ENCODE measurements at places on chromosomes 7 and 10. TPM values are rescaled to one million over a fixed set of nuclear protein-coding genes. Genes with fewer than 3 reads are reported as not detected.

DNA sequence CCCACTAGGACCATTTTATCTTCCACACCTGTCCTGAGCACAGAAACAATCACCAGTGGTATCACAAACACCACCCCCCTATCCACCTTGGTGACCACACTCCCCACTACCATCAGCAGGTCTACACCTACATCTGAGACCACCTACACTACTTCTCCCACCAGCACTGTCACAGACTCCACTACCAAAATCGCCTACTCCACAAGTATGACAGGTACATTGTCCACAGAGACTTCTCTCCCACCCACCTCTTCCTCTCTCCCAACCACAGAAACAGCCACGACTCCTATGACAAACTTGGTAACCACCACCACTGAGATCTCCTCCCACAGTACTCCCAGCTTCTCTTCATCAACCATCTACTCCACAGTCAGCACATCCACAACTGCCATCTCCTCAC, 3.3 kb downstream of the MUC3A start:
- H3K4me3 ChIP-seq: no peak overlapping the region
- H3K27ac ChIP-seq: no peak overlapping the region
- no peaks in the 10 kb centered on the region for H3K27me3 ChIP-seq
- no peaks in the 10 kb centered on the region for H3K4me1 ChIP-seq

DNA sequence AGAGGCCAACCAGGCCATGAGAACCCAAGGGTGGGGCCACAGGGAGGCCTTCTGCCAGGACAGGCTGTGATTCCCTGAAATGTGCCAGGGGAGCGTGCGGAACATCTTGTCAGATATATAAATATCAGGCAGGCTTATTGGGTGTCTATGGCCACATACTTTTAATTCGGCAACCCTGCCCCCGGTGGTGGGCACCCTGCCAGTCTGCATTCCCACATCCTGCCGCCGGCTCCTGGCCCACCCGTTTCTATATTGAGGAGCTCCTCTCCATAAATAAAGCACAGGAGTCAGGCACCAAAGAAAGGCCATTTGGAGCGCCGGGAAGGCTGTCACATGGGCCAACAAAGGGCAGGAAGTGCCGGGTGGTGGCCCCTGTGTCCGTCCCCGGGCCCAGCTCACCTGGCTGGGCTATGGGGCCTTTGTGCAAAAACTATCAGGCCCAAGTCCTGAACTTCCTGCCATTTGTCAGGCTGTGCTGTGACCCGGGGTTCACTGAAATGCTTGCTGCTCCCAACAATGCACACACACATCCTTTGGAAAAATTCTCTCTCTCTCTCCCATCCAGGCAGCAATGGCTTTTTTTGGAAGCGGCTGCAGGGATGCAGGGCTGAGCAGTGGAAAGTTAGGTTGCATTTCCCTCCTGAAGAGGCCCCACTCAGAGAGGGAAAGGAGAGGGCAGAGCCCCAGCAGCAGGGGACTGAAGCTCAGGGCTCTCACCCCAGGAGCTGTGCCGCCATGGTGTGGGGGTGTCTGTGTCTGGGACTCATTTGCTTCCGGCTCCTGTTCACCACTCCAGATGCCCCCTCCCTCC, 25.0 kb upstream of the PODXL start:
- H3K27me3 ChIP-seq: no peaks in the 10 kb centered on the region
- H3K27ac ChIP-seq: no peak overlapping the region
- no peaks in the 10 kb centered on the region for H3K36me3 ChIP-seq
- H3K4me3 ChIP-seq: no peak overlapping the region
- DNase-seq: peak; percentile 42

DNA sequence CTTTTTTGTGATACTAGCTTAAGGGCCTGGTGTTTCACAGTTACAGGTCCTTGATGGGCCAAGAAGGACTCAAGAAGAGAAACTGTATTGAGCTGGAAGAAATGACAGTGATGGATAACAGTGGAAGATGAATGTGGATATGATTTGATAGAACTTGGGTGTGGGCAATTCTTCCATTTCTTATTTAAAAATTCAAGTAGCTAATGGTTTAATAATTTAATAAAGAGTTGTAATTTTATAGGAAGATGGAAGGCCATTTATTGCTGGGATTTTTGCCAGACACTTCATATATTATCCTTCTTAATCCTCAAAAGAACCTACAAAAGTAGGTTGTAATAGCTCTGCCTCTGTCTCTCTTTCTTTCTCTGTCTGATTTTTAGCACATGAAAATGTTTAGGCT, 21.3 kb upstream of the AKR1B1 start:
- no peak overlapping the region for H3K27ac ChIP-seq
- H3K27me3 ChIP-seq: no peaks in the 10 kb centered on the region
- DNase-seq: no peak

DNA sequence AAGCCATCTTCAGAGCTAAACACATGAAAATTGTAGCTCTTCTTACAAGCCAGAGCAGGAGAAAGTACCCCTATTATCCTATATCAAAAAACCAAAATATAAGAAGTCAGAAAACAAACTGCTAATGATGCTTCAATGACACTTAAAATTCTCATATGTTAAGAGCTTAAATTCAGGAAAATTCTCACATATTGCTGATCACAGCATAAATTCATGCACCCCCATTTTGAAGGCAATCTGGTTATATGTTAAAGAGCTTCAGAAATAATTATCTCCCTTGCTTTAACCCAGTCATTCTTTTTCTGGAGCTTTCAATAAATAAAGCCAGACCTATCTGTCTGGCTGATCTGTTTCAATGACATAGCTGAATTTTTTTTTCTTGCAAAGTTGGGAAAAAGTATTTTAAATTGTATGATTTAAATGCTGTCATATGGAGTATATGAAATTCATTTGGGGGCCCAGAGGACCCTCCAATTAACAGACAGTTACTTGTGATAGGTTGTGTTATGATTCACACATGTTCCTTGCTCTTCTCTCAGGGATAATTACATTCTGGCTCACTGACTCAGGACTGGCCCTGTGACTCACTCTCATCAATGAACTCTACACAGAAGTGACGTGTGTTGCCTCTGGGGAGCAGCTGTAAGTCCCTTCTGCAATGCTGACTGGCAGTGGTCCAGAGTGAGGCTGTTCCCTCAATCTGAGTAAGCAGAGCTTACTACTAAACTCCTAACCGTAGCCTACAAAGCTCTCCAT, 85.2 kb downstream of the HGF start:
- H3K36me3 ChIP-seq: no peaks in the 10 kb centered on the region
- no peak overlapping the region for H3K27ac ChIP-seq
- H3K4me3 ChIP-seq: no peak overlapping the region
- no peaks in the 10 kb centered on the region for H3K27me3 ChIP-seq

DNA sequence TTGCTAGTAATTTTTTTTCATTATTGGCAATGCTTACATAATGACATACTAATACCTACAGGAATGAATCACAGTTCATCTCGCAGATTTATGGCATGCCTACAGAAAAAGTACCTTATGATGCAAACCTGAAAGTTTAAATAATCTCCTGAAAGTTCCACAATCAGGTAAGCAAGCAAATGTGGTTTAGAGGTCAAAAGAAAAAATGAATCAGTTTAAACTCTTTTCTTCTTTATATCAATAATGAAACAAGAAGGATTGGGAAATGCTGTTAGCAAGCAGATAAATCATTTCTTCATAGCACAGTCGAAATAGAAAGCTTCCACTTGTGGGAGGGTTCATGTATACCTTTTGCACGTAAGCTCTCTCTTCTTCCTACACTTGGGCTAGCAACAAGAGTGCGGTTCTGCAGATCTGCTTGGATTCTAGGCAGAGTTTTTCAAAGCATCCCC, 53.7 kb upstream of the MTPN start:
- DNase-seq: no peak
- H3K36me3 ChIP-seq: no peaks in the 10 kb centered on the region
- H3K4me1 ChIP-seq: no peaks in the 10 kb centered on the region
- H3K27ac ChIP-seq: no peak overlapping the region
- no peaks in the 10 kb centered on the region for H3K27me3 ChIP-seq
- no peak overlapping the region for H3K4me3 ChIP-seq

DNA sequence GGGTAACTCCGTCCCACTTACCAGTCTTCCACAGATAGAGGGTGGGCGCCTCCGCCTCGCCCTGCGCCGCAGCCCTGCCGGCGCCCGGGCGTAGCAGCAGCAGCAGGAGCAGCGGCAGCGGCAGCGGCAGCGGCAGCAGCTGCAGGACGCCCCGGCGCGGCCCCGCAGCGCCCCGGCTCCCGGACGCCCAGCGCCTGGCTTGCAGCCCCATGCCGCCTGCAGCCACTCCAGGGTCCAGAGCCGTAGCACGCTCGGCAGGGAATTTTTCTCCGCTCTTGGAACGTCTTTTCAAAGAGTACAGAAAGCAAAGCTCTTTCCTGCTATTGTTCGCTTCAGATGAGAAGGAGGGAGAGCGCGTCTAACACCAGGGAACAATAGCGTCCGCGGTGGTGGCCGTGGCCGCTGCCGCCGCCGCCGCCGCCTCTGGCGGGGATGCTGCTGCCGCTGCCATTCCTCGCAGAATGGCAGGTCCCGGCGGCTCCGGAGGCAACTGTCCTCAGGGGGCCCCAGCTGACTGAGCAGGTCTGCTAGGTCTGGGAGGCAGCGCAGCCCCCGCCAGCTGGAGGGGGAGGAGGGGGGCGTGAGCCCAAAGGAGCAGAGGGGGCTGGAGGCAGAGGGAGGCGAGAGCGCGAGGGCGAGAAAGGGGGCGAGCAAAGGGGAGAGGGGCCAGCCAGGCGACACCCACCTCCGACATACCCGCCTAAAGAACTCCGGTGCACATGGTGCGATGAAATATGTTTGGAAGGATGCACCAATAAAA, at the start of gene THSD7A:
Gene THSD7A, minus strand, starts transcription at position 463 of the 760 bp plus-strand sequence. Its CDS starts 252 bp downstream, at position 211.
- H3K27ac ChIP-seq: peak within 1 kb of the TSS; percentile 41
- H3K27me3 ChIP-seq: no peaks in the 10 kb centered on the region
- H3K36me3 ChIP-seq: no peaks in the 10 kb centered on the region
- H3K4me3 ChIP-seq: peak within 1 kb of the TSS; percentile 24
- peaks cover 16% of the 10 kb centered on the region for H3K4me1 ChIP-seq

DNA sequence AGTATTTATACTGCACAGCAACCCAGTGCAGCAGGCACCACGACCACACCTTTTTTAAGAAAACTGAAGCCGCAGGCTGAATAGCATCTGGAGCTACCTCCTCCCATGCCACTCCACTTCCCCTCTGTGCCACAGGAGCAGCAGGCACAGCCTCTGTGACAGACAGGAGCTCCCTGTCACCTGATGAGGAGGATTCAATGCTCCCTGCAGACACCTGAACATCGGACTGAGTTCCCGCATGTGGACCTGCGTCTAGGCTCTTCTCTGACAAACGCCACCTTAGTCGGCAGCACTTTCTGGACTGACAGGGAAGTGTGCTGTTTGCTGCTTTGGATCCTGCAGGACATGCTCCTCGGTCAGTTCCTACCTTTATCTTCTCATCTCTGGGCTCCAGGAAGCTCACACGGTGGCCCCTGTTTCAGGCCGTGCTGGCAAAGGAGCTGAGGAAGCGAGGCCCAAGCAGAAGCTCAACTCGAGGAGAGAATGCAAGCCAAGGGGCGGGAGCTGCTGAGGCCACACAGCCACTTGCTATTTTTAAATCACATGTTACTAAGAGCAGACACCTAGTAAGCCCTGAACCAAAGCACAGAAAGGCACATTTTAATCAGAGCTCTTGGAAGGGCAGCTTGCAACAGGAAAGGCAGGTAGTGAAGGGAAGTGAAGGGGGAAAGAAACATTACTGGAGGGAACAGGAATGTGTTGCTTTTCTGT, 56.6 kb downstream of the VOPP1 start:
- no peak overlapping the region for H3K4me3 ChIP-seq
- no peaks in the 10 kb centered on the region for H3K27me3 ChIP-seq
- H3K27ac ChIP-seq: no peak overlapping the region
- H3K36me3 ChIP-seq: peaks cover 2% of the 10 kb centered on the region
- no peak for DNase-seq

- peaks cover 44% of the 10 kb centered on the region for H3K4me1 ChIP-seq
- peak overlapping the region; percentile 86 for H3K27ac ChIP-seq
- no peaks in the 10 kb centered on the region for H3K36me3 ChIP-seq
- H3K27me3 ChIP-seq: no peaks in the 10 kb centered on the region
- H3K4me3 ChIP-seq: no peak overlapping the region
- DNase-seq: no peak
Observed at GRCh38 chr10:95291365-95292039, 699 bp upstream of the PDLIM1 start.

DNA sequence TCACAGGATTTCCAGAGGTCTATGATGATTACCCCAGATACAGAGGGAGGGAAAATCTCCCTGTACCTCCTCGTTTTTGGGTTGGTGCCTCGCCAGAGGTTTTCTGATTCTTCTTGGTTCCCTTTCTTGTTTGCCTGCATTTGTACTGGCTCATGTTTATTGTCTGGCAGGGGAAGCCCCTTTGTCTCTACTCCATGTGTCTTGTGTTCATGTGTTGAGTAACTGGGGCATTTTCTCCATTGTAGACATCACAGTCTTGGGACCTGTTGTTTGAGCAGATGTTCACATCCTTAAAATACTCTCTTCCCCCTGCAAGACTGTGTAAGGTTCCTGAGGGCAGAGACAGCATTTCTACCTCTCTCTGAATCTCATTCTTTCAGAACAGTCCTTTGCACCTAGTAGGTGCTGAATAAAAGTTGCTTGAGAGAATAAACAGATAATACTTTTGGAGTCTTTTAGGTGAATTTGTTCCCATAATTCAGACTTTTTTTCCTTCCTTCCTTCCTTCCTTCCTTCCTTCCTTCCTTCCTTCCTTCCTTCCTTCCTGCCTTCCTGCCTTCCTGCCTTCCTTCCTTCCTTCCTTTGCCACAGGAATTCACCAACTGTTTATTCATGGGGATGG, 25.1 kb downstream of the CDK14 start:
- H3K4me3 ChIP-seq: no peak overlapping the region
- no peaks in the 10 kb centered on the region for H3K36me3 ChIP-seq
- H3K4me1 ChIP-seq: peaks cover 18% of the 10 kb centered on the region
- DNase-seq: no peak

GRCh38 chr7:77501192-77501515, 35.9 kb upstream of the PTPN12 start:
- no peaks in the 10 kb centered on the region for H3K36me3 ChIP-seq
- H3K27ac ChIP-seq: no peak overlapping the region
- H3K27me3 ChIP-seq: no peaks in the 10 kb centered on the region
- H3K4me1 ChIP-seq: no peaks in the 10 kb centered on the region
- H3K4me3 ChIP-seq: no peak overlapping the region

- DNase-seq: no peak
- H3K27me3 ChIP-seq: no peaks in the 10 kb centered on the region
- H3K4me3 ChIP-seq: no peak overlapping the region
- no peaks in the 10 kb centered on the region for H3K4me1 ChIP-seq
- H3K36me3 ChIP-seq: no peaks in the 10 kb centered on the region
Observed at GRCh38 chr10:6958711-6959110, 378.6 kb upstream of the PRKCQ start.

The GPR26 gene
- total RNA-seq: not detected

The EPO gene
- total RNA-seq: 2.6 TPM

The CALML3 gene
- total RNA-seq: not detected

The CCNY gene
- total RNA-seq: 18.9 TPM

The CAMK1D gene
- total RNA-seq: 12.5 TPM

The MINDY3 gene
- 15.6 TPM for total RNA-seq

The GOLGA7B gene
- total RNA-seq: 12.5 TPM

The PRPS1L1 gene
- total RNA-seq: not detected

The NACAD gene
- total RNA-seq: 1.6 TPM

The GPRIN2 gene
- 16.3 TPM for total RNA-seq

The PDE6C gene
- not detected for total RNA-seq

The GATA3 gene
- 0.26 TPM for total RNA-seq
